Hematopoietic multipotent progenitor cell treated with erythropoietin and hydrocortisone succinate and interleukin-3 and kit ligand, for 17 days (in vitro differentiated cells): ENCODE measurements at places on chromosomes 2 and 18.
A peak's percentile ranks its signal among the peaks of the same experiment; 100 is the strongest.

DNA sequence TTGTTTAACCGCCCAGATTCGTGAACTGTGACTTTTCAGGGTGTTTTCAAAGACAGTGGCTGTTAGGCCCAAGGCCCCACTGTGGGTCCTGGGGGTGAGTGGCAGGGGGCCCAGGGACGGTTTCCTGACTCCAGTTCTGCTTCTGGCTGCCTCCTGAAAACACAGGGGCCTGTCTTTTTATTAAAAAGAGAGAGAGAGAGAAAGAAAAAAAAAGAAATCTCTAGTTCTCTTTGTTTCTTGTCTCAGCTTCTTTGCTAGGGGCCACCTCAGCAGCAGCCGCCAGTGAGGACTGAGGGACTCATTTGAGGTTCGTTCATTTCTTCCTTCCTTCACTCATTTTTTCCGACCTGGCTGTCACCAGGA is 15.4 kb upstream of the E2F6 start:
- DNase-seq: no peak

- no peak for DNase-seq
Observed at GRCh38 chr2:120709608-120710041, 26.0 kb upstream of the GLI2 start.

DNA sequence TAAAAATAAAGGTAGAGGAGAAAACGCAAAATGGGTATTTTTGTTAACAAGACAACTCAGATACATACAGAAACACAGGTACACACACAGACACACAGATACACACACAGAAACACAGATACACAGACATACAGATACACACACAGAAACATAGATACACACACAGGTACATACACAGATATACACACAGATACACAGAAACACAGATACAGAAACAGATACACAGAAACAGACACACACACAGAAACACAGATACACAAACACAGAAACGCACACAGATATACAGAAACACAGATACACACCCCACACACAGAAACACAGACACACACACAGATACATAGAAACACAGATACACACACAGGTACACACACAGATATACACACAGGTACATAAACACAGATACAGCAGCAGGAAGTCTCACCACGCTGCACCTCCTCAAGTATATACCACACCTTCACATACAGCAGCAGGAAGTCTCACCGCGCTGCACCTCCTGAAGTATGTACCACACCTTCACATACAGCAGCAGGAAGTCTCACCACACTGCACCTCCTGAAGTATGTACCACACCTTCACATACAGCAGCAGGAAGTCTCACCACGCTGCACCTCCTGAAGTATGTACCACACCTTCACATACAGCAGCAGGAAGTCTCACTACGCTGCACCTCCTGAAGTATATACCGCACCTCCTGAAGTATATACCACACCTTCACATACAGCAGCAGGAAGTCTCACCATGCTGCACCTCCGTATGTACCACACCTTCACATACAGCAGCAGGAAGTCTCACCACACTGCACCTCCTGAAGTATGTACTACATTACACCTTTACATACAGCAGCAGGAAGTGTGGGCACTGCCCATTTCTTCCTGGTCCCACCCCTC is 250.5 kb downstream of the HDAC4 start:
- no peak for DNase-seq

DNA sequence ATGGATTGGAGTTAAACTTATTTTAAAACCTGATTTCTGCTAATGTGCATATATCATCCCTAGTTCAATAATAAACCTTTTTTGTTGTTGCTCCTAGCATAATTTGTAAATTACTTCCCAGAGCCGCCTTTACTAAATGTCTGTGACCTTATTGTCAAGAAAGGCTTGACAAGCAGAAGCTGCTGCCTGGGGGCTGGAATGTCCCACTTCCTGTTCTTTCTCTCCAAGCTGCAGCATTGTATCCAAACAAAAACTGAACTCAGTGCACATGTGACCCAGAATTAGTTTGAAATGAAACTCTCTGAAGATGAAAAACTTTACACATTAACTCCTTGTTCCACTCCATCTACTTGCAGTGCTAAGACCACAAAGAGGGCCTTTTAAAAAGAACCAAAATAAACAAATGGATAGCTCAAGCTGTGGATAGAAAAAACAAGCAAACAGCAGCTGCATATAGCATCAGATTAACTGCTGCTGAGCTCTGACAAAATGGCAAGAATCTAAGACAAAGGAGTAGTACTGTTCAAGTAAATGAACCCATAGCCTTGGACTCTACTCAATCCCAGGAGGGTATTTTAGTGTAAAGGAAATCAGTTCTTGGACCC is 99.8 kb upstream of the NEUROD1 start:
- DNase-seq: no peak

DNA sequence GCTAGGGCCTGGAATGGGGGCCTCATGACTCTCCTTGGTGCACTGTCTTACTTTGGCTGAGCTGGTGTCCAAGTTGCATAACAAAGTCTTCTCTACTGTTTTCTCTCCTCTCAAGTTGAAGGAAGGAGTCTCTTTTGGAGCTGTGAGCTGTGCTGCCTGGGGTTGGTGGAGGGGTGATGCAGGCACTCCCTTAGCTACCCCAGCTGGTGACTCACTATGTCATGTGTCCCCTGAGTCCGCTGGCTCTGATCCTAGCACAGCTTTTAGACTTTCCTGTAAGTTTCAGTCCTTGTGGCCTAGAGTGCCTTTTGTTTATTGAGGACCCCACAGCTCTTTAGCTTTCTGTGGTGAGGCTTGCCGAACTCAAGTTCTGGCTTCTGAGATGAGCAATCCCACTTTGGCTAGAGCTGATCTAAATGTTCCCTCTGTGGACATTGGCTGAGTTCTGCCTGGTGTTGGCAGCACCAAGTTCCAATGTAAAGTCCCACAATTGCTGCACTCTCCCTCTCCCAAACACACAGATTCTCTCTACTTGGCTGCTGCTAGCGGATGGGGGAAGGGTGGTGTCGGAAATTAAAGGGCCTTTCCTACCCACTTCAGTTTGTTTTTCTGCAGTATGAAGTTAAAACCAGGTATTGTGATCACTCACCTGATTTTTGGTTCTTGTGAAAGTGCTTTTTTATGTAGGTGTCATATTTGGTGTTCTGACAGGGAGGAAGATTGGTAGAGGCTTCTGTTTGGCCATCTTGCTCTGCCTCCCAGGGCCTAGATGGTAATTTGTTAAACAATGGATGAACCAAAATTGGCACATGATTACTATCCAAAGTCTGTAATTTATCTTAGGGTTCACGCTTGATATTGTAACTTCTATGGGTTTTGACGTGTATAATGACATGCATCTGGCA is 83.2 kb downstream of the COMMD1 start:
- no peak for DNase-seq

DNA sequence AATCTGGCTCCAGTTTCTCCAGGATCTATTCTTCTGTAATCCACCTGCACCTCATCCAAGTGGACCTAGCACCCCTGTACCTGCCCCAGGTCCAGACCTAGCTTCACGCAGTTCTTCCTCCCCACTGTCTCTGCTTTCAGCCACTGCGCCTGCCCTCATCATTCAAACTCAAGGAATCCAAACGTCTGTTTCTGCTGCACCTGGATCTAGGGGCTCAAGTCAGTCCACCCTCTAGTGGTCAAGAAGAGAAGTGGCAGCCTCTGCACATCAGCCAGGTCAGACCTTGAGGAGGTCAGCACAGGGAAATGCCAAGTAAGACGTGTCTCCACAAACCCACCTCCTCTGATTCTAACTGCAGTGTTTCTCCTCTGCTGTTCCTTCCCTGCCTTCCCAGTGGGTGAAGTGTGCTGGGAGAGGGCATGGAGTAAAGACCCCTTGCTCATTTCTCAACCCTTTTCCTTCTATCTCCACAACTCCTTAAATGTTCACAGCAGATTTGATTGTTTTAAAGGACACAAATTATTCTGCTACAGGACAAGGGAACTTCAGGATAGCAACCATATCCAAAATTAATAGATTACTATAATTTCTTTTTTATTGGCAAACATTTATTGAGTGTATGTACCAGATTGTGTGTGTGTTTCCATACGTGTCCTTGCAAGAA is 8.6 kb upstream of the RNF152 start:
- DNase-seq: peak; percentile 10

DNA sequence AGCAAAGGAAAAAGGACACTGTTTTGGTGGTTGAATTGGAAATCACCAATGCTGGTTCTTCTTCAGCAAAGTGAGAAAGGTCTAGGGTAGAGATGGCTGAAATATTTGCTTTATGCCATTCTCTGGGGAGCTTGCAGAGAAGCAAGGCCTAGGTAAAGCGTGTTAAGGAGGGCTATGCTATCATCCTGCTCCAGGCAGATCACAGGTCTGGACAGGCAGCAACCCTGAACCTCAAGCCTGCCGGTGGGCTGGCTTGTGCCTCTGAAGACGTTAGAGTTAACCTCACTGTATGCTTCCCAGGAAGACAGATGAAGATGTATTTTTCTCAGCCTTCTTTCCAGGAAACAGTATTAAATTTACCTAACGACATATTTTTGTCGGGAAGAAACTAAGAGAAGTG is 138.5 kb upstream of the LYPD6 start:
- no peak for DNase-seq

GRCh38 chr2:220707261-220707660 is 864.8 kb downstream of the EPHA4 start:
- no peak for DNase-seq

GRCh38 chr2:211049321-211050018 is 493.1 kb downstream of the CPS1 start:
- DNase-seq: no peak

- peak; percentile 76 for DNase-seq
Observed at GRCh38 chr2:106104332-106105062, 89.6 kb downstream of the UXS1 start.

DNA sequence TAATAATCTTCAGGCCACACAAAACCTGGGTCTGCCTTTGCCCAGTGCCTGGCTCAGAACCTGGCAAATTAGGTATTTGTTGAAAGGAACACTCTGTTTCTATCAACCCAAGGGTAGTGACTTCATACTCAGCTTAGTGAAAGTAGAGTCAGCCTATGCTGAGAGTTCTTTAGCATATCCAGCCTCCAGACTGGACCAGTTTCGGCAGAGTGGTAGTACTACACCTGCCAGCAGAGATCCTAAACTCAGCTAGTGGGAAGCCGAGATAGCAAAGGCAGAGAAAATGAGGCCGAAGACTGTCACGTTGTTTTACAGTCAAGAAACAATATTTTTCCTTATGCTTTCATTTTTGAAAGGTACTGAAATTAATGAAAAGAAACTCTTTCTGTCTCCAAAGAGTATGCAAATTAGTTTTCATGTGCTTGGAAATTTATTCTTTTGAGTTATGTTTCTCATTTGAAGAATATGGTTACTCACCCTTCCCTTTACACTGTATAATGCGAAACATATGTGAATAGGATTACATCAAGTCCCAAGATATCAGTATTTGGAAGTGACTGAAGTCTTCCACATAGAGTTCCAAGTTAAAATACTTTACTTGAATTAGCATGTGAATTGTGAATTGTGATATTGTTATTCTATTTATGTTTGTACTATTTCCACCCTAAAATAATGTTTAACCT is 52.2 kb upstream of the UGP2 start:
- DNase-seq: no peak

GRCh38 chr2:157376041-157376440 is 50.4 kb upstream of the ERMN start:
- DNase-seq: no peak

DNA sequence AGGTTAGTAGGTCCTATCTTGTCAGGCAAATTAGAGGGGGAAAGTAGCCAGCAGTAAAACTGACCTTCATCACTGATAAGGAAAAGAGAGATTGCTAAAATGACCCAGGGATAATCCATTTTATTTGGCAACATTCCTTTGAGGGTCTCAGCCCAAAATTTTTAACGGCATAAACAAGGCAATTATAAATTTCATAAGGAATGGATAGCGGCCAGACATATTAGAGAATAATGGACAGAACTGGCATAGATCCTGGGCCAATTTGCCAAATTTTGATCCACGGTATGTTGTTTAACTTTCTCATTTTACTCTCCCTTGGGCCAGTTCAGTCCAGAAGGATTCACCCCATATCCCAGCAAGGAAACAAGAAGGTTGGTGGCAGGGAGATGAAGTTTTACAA is 170.4 kb upstream of the BCL2L11 start:
- DNase-seq: no peak

- DNase-seq: no peak
Observed at GRCh38 chr2:23283-23682, 23.0 kb downstream of the FAM110C start.

DNA sequence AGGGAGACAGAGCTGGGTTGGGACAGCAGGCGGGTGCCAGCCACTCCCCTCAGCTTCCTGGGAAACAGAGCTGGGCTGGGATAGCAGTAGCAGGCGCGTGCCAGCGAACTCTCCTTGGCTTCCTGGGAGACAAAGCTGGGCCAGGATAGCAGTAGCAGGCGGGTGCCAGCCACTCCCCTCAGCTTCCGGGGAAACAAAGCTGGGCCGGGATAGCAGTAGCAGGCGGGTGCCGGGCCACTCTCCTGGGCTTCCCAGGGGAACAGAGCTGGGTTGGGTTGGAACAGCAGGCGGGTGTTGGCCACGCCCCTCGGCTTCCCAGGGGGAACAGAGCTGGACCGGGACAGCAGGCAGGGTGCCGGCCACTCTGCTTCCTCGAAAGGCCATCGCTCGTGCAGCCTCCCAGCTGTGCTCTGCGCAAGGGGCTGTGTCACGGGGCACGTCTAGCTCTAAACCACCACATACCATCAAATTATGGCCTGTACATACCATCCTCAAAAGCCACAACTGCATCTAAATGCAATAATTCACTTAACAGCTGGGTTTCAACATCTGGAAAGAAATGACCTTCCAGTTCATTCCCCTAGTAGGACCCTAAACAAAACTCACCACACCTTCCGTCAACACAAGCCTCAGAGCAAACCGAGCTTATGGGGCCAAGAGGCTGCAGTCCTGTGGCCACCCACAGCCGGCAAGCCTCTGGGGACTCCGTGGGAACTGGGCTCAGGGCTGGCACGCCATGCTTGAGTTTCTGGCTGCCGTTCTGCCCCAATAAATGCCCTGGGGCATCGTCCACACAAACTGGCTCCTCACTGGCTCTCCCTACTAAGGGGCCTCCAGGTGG is 228.3 kb downstream of the TWIST2 start:
- no peak for DNase-seq

DNA sequence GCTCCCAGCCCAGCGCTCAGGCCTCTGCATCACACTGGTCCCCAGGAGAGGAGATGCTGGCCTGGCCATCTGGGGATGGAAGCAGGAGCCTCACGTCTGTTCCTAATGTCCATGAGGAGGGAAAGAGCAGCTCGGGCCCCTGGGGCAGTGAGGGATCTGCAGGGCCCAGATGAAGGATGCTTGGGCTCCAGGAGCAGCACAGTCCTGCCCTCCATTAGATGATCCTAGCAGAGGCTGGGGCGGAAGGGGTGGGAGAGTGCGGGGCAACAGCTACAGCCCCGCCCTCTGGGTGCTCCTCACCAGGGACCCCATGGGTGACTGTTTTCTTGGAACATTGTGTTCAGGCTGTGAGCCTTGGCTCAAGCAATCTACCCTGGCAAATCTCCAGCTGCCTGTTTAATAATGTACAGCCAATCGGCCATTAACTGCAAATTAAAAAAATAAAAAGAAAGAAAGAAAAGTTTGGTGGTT is 49.7 kb downstream of the TNS1 start:
- no peak for DNase-seq

- no peak for DNase-seq
Observed at GRCh38 chr2:239008677-239009588, 161.0 kb downstream of the TWIST2 start.
